CD14-positive monocyte (primary cell): ENCODE measurements at places on chromosomes 5 and 9.

- no peak for DNase-seq
Measured at GRCh38 chr9:82883436-82883835, 179.5 kb downstream of the RASEF start.

GRCh38 chr9:87479801-87480201, 17.9 kb upstream of the DAPK1 start:
- DNase-seq, result peak; percentile 98

DNA sequence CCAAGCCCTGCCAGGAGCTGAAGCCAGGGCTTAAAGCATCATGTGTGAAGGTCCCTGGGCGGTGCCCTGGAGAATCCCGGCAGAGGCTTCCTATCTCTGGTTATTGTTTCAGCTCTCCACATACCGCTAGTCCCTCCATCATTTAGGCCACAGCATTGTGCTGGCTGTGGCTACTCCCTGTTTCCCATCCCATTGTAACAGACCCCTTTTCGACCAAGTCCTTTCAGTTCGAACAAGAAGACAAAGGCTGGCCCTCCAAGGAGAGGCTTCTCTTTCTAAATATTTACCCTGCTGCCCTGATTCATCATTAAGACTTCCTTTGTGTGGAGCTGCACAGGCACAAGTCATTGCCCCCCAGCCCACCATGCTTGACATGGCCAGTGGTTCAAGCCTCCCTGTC, 41.6 kb downstream of the NEUROG1 start:
- no peak for DNase-seq

- no peak for DNase-seq
Measured at GRCh38 chr5:72203251-72203845, 96.1 kb downstream of the MAP1B start.

DNA sequence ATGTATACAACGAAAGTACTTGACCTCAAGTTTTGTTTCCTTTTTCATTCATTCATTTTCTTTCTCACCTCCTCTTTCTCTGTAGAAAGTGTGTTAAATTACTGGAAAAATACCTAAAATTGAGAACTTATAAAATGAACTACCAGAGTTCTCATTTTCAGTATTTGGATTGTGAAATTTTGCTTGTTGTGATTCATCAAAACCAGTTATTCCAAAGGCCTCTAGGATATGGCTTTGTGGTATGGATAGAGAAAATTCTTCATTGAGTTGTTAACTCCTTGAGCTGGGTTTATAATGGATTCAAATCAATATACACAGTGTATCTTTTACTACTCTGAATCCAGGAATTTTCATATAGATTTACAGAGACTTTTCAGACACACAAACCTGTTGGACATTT, 287.6 kb downstream of the KDM4C start:
- no peak for DNase-seq

DNA sequence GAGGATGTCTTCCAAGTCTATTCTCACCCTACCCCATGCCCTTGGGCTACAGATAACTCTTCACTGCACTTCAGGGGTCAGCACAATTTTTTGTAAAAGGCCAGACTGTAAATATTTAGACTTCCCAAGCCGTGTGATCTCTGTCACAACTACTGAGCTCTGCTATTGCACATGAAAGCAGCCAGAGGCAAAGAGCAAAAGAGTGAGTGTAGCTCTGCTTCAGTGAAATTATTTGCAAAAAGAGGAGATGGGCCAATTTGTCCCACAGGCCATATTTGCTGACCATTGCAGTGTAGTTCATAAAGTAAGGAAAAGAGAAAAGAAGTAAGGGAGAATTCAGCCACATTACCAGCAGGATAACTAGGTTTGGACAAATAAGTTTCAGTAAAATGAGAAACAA, 7.0 kb upstream of the MOCS2 start:
- no peak for DNase-seq

GRCh38 chr5:33433303-33434240, 7.2 kb upstream of the TARS1 start:
- DNase-seq, result no peak

GRCh38 chr5:110414360-110414759, 312.1 kb downstream of the TMEM232 start:
- no peak for DNase-seq

DNA sequence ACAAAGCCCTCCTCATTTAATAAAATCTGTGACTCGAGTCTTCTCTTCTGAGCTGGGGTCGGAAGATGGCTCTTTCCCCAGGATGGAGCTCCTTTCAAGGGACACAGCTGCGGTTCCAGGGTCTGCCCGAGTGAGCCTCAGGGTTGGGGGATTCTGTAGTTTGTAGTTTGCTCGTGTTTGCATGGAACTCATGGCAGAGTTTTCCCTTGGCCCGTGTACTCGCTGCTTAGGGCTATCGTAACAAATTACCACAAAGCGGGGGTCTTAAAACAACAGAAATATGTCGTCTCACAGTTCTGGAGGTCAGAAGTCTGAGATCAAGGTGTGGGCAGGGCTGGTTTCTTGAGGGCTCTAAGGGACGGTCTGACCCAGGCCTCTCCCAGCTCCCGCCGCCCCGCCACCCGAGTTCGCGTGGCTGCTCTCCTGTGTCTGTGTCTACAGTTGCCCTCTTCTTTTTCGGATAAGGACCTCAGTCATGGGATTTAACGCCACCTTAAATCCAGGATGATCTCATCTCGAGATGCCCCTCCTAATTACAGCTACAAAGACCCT, 13.9 kb upstream of the LPCAT1 start:
- DNase-seq, result no peak

DNA sequence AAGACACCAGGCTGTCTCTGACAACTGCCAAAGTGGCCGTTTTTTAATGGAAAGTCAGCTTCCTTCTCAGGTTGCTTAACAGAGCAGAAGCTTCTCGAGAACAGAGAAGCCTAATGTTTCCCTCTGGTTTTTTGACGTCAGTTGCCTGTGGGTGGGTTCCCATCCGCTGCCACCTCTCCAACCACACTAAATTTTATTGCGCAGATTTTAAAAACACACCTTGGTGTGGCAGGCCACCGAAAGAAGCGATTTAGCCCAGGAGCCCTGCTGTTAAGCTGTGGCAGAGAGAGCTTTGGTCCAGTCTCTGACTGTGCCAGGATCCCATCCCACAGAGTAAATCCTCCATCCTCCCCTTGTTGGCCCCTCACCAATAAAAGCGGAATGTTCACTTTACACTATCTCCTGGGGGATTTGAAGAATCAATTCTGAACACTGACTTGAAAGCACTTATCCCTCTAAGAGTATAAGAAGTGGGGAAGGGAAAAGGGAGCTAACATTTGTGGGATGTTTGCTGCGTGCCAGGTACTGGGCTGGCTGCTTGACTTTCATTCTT, 181.6 kb downstream of the AOPEP start:
- no peak for DNase-seq

DNA sequence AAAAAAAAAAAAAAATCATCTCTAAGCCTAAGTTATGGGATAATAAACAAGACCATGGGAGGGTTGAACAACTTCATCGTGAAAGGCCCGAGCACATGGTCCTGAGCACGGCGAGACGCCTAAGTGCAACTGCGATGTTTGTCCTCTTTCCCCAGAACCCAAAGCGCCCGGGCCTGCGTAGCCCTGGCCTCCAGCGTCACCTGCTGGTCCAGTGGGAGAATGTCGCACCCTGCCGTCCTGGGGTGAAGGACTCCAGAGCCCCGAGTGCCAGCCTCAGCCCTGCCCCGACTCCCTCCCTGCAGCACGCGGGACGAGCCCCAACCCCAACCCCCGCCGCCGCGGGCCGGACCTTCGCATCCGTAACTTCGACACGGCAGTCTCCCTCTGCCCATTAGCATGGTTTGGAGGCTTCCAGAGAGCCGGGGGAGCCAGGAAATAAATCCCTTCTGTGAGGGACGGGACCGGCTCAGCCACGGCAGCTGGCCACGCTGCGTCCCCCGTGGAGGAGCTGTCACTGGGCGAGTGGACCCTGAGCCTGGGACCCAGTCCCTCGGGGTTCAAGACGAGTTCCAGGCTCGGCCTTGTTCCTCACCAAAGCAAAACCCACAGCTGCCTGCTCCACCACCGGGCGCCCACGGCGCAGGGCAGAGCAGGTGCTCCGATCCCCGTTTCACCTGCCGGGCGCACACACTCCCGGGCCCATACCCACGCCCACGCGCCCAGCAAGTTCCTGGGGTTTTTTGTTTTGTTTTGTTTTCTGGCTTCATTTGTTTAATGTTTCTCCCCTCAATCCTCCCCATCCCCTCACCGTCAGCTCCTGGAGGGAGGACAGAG, 132.5 kb upstream of the HAND1 start:
- DNase-seq, result peak; percentile 35

- no peak for DNase-seq
Measured at GRCh38 chr5:11540112-11540511, 364.1 kb downstream of the CTNND2 start.

- no peak for DNase-seq
Measured at GRCh38 chr5:165231821-165232508, 1726.5 kb downstream of the MAT2B start.

DNA sequence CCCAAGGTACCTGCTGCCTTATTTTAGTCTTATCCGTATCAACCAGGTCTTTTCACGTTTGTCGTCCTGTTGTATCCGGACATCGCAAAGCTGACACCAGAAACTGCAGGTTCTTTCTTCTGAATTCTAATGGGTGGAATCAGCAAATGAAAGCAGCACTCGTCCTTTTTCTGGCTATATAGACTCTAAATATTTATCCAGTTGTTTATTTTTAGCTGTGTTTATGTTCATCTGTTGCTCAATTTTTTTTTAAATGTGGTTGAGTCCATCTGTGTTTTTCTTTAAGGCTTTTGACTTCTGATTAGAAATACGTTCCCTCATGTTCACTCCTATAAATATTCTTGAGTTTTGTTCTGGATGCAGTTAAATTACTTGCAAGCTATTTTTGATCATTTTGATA, 831.7 kb downstream of the MTRR start:
- no peak for DNase-seq

GRCh38 chr5:174151599-174152181, 106.2 kb downstream of the NSG2 start:
- DNase-seq, result no peak

DNA sequence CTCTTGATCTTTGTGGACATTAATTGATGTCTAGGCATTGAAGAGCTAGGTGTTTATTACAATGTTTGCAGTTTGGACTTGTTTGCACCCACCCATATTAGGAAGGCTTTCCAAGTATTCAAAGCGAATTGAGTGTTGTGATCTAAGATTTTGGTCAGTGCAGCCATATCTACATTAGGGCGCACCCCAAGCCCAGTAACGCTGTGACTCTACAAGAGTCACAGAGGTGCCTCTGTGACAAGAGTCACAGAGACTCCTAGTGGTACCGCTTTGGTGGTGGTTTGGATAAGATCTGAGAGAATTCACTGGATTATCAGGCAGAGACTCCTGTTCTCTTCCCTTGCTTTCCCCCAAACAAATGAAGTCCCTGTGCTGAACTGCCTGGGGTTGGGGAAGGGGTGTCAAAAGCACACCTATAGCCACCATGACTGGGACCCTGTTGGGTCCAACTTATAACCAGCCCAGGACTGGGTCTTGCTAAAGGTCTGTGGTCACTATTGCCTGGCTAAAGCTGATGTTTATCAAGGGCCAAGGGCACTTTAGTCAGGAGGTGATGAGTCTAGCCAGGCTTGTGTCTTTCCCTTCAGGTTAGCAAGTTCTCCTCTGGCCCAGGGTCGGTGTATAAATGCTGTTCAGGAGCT, 114.1 kb upstream of the RIOK2 start:
- no peak for DNase-seq

GRCh38 chr9:113600871-113601614, 137.5 kb downstream of the RGS3 start:
- no peak for DNase-seq

DNA sequence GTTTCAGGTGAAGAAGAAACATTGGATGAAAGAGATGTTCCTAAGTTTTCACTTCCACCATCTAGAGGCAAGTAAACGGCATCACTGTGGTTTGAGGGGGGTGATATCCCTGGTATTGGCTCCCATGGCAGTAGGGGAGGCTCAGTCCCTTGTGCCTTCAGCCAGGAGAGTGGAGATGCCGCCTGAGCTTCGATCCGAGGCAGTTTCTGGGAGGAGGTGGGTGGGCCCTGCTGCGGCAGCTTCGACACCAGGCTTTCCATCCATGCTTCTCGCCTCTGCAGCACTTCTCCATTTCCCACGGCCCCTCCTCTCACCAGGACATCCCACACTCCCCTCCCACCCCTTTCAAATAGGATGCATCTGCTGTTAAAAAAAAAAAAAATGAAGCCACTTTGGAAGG, 258.3 kb downstream of the GADD45G start:
- DNase-seq, result no peak

DNA sequence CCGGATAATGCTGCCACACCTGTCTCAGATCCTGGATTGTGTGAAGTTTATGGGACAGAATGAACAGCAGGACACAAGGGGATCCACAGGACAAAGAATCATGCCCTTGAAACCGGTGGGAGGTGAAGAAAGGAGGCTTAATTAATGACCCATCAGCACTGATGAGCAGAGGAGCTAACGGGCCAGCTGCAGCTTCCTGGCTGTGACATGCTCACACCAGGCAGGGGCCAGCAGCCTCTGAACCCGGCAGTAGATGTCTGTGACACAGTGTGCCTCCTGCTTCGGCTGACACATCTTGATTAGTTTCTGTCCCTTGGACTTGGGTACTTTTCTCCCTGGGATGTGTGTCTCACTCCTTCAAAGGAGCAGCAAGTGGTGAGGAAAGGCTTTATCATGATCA, 328.8 kb upstream of the BRINP1 start:
- DNase-seq, result no peak

DNA sequence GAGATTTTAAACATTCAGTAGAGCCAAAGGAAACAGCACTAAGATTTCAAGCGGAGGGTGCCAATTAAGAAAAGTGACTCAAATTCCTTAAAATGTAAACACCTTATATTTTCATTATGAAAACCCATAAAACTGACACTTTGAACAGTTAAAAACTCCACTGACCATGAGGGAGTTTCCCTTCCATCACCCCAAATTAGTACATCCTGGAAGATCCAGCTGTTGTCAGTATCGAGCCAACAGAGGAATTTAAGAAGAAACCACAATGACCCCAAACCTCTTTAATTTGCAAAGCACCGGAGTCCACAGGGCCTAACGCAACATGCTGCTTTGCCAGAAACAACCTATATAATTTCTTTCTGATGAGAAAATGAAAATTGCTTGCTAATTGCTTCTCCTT, 41.3 kb downstream of the ROR2 start:
- DNase-seq, result no peak

- no peak for DNase-seq
Measured at GRCh38 chr5:9621379-9621903, 8.7 kb downstream of the TAS2R1 start.

DNA sequence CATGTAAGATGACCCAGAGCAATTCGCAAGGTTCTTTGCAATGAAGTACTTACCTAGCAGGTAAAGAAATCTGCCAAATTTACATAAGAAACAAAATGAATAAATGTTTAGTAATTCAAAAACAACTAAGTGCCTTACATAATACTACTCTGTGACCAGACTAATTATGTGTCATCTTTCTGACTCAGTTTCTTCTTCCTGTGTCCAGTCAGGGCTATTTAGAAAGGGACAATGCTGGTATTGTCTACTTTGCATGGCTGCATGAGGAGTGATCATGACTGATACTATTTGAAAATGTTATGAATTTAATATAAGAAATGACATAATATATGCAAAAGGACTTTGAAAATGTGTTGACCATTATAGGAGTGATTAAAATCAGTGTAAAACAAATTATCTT, 210.0 kb downstream of the TMEM161B start:
- no peak for DNase-seq

- DNase-seq, result no peak
Measured at GRCh38 chr9:106893088-106893487, 30.1 kb downstream of the ZNF462 start.

- DNase-seq, result no peak
Measured at GRCh38 chr5:84290161-84290560, 94.5 kb downstream of the EDIL3 start.

GRCh38 chr5:3601911-3602782, 6.5 kb downstream of the IRX1 start:
- no peak for DNase-seq
